Skin of body (tissue), 3 donors: ENCODE measurements at places on chromosomes 5 and 9.

- DNase-seq: no peak
Measured at GRCh38 chr9:80841888-80842287, 847.5 kb downstream of the TLE1 start.

DNA sequence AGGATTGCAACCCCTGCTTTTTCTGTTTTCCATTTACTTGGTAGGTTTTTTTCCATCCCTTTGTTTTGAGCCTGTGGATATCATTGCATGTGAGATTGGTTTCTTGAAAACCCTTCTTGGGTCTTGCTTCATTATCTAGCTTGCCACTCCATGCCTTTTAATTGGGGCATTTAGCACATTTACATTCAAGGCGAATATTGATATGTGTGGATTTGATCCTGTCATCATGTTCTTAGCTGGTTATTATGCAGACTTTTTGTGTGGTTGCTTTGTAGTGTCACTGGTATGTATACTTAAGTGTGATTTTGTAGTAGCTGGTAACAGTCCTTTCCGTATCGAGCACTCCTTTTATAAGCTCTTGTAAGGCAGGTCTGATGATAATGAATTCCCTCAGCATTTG, 26.5 kb downstream of the LOX start:
- DNase-seq: no peak

- DNase-seq: no peak
Measured at GRCh38 chr5:63894690-63895089, 67.6 kb downstream of the HTR1A start.

DNA sequence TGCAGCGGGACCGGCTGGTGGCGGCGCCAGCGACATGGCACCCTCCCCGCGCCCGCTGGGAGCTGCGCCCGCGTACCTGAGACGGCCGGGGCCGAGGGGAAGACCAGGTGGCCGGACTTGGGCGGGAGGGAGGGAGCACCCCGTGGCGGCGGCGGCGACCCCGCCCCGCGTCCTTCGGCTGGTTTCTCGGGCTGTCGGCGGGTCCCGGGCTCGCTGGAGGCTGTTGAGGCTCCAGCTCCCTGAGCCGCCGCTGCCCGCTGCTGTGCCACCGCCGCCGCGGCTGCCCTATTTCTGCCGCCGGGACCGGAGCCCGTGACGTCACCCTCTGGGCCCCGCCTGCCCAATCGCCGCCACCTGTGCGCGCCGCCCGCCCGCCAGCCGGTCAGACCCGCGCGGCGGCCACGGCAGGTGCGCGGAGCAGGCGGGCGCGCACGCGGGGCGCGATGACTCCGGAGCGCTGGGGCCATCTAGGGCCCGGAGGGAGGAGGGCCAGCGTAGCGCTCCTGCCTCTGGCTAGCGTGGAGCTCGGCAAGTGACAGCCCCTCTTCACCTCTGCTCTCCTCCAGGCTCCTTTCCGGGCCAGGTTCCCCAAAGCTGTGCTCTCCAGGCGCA, at the start of gene FSTL4:
FSTL4 (minus strand) TSS at position 293 of the 612 bp plus-strand sequence.
- no peak for DNase-seq

DNA sequence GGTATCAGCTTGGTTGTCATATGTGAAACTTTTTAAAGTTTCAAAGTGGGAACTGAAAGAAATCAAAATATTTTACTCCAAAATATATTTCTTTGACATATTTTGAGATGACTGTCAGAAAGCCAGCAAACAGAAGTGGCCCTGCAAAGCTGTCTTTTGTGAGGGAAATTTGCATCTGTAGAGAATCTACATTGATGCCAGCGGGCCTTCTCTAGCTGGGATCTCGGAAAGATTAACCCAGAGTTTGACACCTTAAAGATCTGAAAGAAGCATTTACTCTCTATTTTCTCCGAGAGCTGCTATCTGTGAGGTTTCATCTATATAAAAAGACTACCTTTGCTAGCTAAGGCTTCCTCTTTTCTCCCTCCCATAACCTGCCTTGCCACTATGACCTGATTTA, 303.6 kb downstream of the FBXL17 start:
- DNase-seq: no peak

DNA sequence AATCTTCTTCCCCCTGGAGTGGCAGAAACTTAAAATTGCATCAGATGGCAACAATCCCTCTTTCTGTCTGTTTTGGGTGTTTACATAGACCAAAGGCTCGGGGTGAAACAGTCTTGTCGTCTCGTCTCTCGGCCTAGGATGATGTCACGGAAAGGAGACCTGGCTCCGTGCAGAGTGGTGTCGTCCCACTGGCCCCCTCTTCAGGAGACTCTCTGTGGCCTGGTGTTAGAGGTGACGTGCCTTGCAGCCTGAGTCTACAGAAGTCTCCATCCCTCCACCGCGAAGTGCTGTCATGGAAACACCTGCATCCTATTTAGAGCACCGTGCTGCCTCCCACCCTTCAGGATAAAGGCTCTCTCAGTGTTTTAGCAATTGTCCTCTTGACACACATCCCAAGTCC, 409.7 kb downstream of the IRX1 start:
- no peak for DNase-seq

GRCh38 chr5:160852049-160852448, at the start of gene ATP10B:
Gene ATP10B (minus strand): TSS chr5:160852211. CDS start chr5:160688074, 164,137 bp downstream.
- no peak for DNase-seq

DNA sequence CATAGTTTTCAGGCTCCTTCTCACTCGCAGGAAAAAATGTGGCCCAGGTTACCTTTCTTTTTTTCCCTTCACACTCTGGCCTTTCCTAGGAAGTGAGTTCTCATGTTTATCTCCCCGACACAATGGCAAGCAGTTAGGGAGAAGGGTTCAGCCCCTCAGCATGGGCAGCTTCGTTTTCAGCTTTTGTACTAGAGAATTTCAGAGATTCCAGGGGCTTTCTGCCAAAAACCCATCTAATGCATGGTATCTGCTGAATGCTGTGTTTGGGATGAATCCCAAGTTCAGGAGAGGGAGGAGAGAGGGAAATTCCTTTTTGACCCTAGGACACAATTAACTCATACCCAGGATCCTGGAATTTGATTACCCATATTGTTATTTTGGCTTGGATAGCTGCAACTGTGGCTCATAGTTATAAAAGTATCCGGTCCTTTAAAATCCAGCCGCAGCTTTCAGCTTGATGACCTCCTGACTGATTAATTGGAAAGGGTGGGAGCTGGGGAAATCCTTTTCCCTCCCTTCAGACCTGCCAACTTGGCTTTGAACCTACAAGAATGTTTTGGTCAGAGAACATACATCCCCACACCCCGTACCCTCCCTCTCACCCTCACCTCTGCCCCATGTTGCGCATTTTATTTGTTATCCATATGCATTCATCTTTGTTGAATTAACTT, 78.4 kb downstream of the TMEM252 start:
- DNase-seq: no peak

- DNase-seq: no peak
Measured at GRCh38 chr9:135095470-135096407, 8.3 kb downstream of the OLFM1 start.

DNA sequence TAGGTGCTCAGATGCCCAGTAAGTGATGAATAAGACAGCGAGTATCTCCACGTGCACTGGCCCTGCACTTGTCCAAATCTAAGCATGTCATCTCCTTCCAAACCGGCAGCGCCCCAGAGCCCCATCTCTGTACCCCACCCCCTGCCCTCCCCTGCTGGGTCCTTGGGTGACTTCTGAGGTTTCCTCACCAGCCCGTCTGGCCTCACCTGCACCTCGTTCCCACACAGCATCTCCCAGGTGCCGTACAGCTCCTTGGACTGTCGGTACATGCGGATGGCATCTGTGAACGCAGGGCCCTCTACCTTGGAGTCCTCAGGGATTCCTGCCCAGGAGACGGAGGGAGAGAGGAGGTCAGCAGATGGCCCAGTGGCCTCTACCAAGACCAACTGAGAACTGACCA, 66.3 kb downstream of the LRSAM1 start:
- no peak for DNase-seq

DNA sequence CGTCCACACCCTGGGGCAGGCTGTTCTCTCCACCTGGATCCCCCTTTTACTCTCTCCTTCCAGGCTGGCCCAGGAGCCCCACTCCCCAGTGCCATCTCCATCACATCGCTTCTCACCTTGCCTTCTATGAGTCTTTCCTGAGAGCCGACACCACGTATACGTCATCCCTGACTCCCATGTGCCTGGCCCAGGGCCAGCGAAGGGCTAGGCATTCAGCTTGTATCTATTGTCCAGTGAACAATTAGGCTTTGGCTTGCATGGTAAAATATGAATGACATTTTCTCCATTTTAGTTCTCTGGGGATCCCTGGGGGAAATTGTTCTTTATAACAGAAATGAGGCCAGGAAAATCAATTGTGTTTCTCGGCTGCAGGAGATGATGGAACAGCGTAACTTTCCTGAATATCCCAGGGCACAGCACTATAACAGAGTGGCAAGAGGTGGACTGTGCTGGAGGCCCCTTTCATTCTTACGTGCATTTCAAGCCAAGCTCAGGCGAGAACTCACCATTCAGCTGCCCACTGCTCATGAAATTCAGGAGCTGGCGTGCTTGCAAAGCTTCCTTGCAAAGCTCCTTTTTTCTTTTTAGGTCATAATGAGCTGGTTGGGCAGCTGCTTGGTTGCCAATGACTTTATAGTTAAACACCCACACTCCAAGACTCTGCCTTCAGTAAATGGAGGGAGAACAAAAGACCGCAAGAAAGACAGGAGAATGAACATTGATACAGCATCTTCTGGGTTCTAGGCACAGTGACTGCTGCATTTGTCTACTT, 37.7 kb downstream of the NSG2 start:
- no peak for DNase-seq

- DNase-seq: no peak
Measured at GRCh38 chr5:146592352-146592751, 76.4 kb upstream of the GPR151 start.

- peak; percentile 62 for DNase-seq
Measured at GRCh38 chr9:125558453-125559092, 148.4 kb downstream of the MAPKAP1 start.

- DNase-seq: peak; percentile 47
Measured at GRCh38 chr9:121607434-121608167, 43.8 kb upstream of the DAB2IP start.

DNA sequence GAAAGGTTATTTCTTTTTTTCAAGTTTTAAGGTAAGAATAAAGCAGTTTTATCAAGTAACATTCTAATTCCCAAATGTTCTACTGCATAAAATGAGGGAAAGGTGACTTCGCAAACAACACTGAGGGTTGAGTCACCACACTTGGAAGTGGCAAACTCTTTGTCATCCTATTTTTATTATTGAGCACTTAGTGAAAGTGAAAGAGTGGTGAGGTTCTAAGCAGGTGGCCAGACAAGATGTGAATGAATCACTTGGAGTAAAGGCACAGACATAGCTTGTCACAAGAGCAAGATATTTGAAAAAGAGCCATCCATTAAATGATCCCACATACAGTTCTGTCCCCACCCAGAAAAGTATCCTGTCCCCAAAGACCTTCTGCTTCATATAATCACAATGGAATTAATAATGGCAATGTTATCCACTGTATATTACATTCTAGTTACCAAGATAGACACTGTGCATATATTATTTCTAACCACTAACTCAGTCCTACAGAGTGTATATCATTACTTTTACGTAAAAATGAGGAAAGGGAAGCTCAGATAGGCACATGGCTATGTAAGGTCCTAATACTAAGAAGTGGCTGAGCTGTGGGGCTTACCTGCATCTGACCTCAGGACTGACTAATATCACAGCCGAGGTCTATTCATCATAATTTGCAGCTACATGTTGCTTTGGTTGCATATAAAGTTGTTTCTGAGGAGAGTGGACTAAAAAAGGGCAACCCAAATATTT, 730.4 kb upstream of the MEF2C start:
- DNase-seq: no peak

DNA sequence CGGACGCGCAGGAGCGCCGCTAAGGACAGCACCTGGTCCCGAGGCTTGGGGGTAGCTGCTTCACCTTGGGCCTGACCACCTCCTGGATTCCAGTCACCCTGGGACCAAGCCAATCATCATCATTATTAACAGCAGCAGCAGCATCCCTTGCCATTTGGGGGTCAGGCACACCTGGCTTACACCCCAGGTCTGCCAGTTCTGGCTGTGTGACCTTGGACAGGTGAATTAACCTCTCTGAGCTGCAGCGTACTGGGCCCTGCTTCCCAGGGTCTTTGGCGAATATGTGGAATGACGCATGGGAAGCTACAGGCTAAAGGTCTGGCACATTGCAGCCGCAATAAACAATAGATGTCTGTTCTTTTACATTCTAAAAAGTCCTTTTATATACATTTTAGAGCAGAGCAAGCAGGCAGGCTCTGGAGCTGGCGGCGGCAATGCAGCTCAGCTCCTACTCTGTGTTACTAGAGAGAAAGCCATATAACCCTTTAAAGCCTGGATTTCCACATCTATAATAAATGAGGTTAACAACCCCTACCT, 97.8 kb upstream of the CPLX2 start:
- no peak for DNase-seq

GRCh38 chr5:55897905-55898304, 46.7 kb downstream of the IL31RA start:
- peak; percentile 99 for DNase-seq

GRCh38 chr5:11588803-11589202, 315.4 kb downstream of the CTNND2 start:
- no peak for DNase-seq
